T-helper 2 cell treated with Interferon-gamma antibody and Interleukin-4, amounts not matched to agents 5 μg/mL and 100 μg/mL, for 36 hours (primary cell): ENCODE measurements at places on chromosomes 7 and 10.

- peak; percentile 29 for DNase-seq
Observed at GRCh38 chr10:89207181-89207800, at the start of gene CH25H. Gene CH25H (minus strand): TSS chr10:89207317. CDS start chr10:89207292, 25 bp downstream.

DNA sequence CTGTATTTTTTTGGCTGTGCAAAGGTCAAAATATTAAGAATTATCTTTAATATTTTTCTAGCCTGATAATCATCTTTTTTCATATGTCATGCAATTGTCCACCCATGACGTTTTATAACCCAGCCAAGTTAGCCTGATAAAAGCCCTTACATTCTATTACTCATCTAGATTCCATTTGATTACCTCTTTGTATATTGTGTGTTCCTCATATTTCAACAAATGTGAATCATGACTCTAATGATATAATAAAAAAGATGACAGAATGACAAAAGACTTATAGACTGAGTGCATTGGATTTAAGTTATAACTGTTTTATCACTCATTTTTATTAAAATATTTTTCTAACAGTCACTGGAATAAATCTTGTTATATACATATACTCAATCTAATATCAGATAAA lies 1560.0 kb upstream of the LRRTM3 start:
- no peak for DNase-seq

DNA sequence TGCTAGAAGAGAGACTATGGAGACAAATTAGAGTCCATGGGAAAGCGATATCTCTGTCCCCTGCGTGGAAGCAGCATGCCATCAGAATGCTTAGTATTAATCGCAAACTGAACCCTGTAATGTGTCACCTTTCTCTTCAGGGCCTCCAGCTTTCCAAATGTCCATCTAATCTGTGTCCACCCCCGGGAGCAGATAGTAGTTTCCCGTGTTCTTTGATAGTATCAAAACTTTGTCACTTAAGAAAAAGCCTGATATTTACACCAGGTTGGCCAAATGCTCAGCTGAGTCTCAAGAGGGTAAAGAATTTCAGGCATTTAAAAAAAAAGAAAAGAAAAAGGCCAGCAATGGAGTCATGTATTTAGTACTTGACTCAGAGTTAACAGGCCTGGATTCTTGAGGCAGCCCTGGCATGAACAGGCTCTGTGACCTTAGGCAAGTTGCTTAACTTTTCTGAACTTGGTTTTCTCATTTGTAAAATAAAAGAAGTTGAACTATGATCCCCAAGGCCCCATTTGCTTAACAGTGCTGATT lies 10.4 kb upstream of the GSAP start:
- no peak for DNase-seq

- no peak for DNase-seq
Observed at GRCh38 chr10:117221156-117221711, 19.7 kb upstream of the SLC18A2 start.

- DNase-seq, result no peak
Observed at GRCh38 chr10:104452977-104453376, 99.3 kb downstream of the CFAP58 start.

GRCh38 chr7:92415225-92415624 lies 32.1 kb upstream of the GATAD1 start:
- DNase-seq, result no peak

DNA sequence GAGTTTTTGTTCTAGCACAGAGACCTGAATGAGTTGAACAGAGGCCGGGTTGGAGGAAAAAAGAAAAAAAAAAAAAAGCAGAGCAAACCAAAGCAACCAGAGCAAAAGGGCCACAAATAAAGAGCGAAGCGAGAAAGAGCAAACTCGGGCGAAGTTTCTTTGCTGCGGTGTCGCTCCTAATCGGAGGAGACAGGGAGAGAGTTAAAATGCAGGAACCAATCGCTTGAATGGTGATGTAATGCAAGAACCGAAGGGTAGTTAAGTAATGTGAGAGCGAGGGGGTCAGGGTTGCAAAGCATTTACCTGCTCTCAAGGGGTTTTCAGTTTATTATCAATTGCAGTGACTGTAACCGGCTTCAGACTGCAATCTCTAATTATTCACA lies 271.7 kb downstream of the TRIL start:
- DNase-seq, result no peak

GRCh38 chr10:7409045-7409731 lies 1.6 kb downstream of the SFMBT2 start:
- DNase-seq, result peak; percentile 59

- DNase-seq, result no peak
Observed at GRCh38 chr10:91032611-91033206, 111.8 kb upstream of the ANKRD1 start.

GRCh38 chr10:45461034-45461433 lies 87.0 kb downstream of the ALOX5 start:
- DNase-seq, result no peak

DNA sequence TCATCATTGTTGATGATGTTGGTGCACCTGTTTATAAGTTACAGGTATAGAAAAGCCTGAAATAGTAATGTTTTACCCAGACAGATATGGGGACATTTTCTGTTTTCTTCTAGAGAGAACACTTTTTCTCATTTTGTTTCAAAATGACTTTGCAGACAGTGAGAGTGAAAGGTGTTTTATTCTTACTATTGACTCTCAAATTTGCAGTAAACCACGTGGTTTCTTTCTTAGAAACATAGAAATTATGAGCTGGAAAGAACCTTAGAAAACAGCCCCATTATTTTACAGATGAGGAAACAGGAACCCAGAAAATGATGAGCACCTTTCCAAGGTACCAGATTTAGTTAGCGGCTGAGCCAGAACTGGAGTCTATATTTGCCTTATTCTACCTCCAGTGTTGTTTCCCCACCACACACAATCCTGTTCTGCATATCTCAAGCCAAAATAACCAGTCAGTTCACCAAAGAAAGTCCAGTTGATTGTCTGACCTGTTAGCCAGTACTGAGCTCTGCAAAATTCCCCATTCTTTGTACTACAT lies 138.9 kb upstream of the AHR start:
- DNase-seq, result no peak

- DNase-seq, result no peak
Observed at GRCh38 chr7:44411306-44411705, 79.2 kb downstream of the NUDCD3 start.

- no peak for DNase-seq
Observed at GRCh38 chr7:155508376-155509358, 37.7 kb downstream of the CNPY1 start.

GRCh38 chr7:87332321-87332720 lies 13.1 kb upstream of the CROT start:
- DNase-seq, result no peak

DNA sequence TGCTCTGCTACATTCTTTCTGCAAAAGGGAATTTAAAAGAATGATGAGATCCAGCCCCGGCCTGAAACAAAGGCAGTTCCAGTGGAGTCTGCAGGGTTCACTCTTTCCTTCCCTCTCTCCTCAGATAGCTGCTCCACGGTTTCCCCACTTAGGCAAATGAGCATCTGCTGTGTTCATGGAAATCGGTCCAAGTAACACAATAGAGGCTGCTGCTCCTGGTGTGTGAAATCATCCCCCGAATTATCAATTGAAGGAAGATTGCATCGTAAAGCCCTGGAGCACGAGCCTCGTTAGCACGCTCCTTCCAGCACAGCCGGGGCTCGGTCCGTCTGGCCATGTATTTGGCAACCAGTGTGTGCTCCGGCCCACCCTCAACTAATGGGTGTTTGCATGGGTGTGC lies 108.3 kb upstream of the DPP6 start:
- DNase-seq, result no peak

DNA sequence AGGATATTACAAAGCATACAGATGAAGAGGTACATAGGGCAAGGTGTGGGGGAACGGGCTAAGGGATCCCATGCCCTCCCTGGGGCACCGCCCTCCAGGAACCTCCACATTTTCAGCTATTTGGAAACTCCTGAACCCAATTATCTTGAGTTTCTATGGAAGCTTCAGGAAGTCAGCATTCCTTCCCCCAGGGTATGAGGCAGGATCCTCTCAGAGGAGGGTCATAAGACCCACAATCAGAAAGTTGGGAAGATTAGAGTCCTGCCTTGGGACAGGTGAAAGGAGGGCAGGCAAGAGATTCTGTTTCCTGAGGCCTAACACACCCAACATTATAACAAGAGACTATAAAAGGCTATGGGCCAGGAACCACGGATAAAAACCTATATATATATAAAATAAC lies 98.0 kb downstream of the RALA start:
- DNase-seq, result no peak

DNA sequence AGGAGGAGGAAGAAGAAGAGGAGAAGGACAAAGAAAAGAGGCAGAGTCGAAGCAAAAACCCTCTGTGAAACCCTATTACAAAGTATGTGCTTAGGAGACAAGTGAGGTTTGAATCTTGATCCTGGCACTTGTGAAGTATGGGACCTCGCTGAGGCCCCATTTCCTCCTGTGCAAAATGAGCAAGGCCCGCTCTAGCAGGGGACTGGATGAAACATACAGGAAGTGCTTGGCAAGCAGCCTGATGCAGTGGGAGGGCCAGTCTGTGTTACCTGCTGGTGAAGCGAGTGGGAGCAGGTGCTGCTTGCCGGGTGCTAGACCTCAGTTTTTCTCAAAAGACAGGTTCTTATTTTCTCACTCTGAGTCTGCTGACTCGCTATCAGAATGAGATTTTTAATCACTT lies 150.4 kb downstream of the JCAD start:
- DNase-seq, result no peak

DNA sequence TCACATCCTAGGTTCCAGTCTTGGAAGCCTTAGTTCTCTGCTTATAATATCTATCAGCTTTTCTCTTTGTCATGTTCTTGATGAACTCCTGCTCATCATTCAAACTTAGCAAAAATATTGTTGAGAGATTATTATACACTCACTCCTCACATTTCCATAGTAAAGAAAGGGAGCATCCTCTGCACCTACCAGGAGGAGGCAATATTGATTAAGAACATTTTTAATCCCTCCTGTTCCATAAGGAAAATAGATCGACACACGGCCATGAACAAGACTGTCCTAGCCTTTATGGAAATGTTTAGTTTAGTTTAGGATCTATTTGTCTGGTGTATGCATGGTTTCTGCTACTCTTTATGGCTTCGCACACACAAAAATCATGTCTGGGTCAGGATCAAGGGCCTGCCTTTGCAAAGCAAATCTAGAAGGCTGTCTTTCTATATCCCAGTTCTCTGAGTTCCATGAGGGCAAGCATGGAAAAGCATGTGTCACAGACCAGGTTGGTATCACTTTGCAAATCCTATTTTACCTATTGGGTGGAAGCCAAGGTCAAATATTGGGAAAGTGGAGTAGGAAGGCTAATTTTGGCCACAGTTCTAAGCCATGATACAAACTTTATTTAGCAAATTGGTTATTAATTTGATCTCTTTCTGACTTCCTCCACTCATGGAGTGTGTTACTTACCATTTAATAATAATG lies 164.4 kb downstream of the MDFIC start:
- DNase-seq, result no peak

DNA sequence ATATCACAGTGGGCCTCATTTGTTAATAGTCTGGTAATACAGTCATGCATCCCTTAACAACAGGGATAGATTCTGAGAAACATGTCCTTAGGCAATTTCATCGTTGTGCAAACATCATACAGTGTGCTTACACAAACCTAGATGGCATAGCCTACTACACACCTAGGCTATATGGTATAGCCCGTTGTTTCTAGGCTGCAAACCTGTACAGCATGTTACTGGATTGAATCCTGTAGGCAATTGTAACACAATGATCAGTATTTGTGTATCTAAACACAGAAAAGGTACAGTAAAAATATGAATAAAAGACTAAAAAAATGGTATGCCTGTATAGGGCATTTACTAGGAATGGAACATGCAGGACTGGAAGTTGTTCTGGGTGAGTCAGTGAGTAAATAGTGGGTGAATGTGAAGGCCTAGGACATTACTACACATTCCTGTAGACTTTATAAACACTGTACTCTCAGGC lies 12.0 kb upstream of the RHOBTB1 start:
- DNase-seq, result no peak

- DNase-seq, result no peak
Observed at GRCh38 chr10:33800986-33801385, 466.5 kb upstream of the NRP1 start.

DNA sequence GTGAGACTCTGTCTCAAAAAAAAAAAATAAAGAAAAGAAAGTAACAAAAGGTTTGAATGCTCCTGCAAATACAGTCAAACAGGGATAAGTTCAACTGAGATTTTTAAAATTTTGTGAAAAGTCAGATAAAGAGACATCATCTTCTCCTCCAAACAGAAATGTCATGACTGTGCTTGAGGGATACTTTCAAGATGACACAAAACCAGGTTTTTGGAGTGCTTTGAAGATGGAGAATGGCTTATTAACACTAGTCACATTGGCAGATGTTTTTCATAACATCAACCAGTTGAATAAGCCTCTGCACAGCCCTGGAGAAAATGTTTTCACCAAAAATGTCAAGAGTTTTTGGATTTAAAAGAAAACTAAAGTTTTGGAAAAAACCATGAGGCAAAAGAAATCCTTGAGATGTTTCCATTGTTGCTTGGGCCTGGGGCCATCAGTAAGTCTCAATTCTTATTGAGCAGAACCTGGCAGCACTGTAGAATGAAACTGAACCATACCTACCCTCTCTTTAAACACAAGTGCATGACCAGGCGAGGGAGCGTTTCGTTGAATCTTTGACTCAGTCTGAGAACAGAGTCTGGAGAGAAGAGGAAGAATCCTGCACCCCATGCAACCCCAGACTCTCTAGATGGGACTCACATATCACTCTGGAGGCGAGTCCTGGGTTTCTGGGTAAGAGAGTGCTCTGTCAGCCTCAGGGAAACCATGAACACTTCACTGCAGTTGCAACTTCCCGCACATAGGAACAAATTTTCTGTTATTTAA lies 37.4 kb upstream of the PRKCQ start:
- no peak for DNase-seq

GRCh38 chr7:80885757-80886156 lies 33.1 kb downstream of the SEMA3C start:
- DNase-seq, result no peak

DNA sequence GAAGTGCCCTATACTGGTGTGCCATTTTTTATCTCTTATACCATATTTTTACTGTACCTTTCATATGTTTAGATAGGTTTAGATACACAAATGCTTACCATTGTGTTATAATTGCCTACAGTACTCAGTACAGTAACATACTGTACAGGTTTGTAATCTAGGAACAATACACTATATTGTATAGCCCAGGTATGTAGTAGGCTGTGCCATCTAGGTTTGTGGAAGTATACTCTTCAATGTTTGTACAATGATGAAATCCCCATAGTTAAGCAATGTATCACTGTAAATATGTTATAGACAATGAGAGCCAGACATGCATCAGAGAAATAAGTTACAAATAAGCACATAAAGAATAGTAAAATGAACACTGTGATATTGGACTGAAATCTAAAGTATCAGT lies 109.1 kb downstream of the IQUB start:
- no peak for DNase-seq

GRCh38 chr10:66025186-66025585 lies 900.6 kb upstream of the LRRTM3 start:
- DNase-seq, result no peak
